Endothelial cell of umbilical vein (primary cell): ENCODE measurements at places on chromosomes 3 and 15. TPM values are rescaled to one million over a fixed set of nuclear protein-coding genes. Genes with fewer than 3 reads are reported as not detected.
A peak's percentile ranks its signal among the peaks of the same experiment; 100 is the strongest.

- DNase-seq: peak; percentile 71
Observed at GRCh38 chr3:125280668-125281361, 68.3 kb upstream of the SLC12A8 start.

- no peak for DNase-seq
Observed at GRCh38 chr15:46892621-46893160, 824.6 kb upstream of the SEMA6D start.

DNA sequence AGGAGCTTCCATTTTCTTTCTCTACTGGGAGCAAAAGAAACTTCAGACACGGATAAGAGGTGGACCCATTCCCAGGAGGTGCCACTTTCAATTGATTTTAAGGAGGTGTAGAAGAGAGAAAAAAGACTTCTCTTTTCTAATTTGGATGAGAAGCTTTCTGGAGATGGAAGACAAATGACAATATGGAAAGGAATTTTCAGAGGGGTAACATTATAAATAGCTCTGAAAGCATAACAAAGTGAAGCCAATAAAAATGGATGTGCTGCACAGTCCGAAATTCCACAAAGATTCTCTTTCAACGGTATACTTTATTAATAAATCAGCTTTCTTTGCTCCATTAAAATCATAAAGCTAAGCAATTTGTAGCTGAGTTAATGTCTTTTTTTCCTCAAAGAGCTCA is 607.2 kb upstream of the MDFIC2 start:
- DNase-seq: no peak

DNA sequence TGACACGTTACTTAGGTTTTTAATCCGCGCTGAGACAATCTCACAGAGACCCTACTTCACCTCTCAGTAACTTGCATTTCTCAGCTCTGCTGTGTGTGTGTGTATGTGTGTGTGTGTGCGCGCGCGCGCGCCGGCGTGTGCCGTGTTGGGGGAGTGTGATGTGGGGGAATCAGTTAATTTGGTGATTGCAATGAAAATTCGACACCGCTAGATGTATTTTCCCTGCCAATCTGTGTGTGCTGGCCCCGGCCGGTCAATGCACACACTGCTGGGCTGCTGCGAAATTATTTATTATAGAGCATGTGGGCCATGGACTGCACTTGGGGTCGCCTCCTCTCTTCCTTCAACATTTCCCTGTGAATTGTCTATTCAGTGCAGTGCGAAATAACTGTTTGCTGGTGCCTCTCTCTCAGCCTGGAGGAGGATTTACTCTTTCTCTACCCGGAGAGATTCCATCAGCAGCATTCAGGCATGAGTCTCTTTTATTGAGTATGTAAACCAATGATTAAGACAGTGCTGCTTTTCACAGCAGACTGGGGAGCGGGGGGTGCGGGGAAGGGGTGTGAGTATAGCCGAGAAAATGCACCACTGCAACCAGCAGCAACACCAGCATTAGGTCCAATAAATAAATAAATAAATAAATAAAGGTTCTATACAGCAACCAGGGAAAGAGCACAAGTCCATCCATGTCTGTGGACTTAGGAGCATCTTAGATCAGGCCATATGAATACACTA is 2.9 kb downstream of the CADM2 start:
- no peak for DNase-seq

DNA sequence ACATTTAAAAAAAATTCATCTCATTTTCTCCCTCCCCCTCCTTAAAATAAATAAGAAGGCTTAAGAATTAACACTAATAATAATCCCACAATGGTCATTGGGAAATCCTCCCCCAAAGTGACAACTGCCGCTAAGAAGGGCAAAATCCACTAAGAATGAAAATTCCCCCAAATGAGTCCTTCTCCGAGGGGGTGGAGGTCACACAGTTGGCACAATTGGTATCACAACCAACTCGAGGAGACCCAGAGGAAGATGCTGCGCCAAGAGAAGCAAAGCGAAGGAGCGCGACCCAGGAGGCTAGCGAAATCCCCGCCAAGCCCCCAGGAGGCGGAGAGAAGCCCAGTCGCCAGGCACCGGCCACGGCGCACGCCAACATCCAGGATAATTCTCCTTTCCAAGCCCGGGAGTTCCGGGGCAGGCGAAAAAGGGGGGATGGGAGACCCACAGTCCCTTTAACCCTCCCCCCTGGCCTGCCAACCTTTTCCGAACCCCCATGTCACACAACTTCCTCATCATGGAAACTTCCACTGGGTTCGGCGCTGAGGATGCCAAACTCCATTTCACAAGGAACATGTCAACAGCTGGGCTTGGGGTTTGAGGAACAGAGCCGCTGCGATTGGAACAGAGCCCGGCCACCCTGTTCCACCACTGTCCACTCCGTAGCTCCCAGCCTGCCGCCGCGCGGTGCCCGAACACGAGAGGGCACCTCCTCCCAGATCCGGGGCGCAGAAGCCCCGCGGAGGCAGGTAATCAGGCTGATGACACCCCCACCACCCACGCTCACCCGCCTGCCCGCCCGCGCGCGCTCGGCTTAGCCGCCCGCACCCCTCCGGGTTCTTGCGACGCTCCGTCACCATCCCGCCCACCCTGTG is 668 bp downstream of the THRB start:
- DNase-seq: peak; percentile 20

- no peak for DNase-seq
Observed at GRCh38 chr3:144112437-144112836, 140.8 kb downstream of the DIPK2A start.

DNA sequence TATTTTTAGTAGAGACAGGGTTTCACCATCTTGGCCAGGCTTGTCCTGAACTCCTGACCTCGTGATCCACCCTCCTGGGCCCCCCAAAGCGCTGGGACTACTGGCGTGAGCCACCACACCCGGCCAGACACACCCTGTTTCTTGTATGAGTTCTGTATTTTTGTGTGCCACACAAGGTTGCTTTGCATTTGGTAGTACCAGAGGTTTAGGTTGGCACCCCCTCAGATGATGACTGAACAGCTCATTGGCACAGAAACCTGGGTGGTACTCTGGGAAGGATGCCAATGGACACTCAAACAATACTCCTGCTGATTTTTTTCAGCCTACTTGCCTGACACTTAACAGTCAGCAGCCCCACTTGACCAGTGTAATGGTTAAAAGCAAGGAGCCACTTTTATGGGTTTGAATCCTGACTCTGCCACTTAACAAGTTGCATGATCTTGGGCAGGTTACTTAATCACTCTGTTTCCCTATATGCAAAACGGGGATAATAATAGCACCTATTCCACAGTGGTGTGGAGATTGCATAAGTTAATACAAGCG is 39.2 kb upstream of the BCL2A1 start:
- DNase-seq: no peak

DNA sequence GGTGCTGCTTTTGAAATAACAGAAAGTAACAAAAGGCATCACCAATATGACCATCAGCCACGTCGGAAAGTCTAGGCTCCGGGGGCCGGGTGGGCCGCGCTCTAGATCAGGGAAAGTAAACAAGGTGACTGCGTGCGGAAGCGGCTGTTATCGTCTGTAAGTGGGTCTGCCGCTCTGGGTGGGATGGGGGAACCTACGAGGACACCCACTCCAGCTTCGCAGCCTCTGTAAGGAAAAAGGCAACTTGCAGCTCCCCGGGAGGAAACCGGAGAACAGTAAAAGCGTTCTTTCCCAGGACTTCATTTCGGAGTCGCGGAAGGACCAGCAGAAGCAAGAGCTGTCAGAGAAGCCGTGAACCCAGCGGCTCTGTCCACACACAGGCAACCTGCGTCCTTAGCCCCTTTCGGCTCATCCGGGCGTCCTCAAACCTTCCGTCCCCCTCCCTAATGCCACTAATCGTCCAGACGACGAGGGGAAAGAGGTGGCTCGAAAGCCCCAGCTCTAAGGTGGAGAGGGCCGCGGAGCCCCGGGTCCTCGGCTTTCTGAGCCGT is 461 bp downstream of the XRN1 start:
- peak; percentile 64 for DNase-seq

GRCh38 chr3:191296041-191296541 is 33.1 kb upstream of the CCDC50 start:
- no peak for DNase-seq

DNA sequence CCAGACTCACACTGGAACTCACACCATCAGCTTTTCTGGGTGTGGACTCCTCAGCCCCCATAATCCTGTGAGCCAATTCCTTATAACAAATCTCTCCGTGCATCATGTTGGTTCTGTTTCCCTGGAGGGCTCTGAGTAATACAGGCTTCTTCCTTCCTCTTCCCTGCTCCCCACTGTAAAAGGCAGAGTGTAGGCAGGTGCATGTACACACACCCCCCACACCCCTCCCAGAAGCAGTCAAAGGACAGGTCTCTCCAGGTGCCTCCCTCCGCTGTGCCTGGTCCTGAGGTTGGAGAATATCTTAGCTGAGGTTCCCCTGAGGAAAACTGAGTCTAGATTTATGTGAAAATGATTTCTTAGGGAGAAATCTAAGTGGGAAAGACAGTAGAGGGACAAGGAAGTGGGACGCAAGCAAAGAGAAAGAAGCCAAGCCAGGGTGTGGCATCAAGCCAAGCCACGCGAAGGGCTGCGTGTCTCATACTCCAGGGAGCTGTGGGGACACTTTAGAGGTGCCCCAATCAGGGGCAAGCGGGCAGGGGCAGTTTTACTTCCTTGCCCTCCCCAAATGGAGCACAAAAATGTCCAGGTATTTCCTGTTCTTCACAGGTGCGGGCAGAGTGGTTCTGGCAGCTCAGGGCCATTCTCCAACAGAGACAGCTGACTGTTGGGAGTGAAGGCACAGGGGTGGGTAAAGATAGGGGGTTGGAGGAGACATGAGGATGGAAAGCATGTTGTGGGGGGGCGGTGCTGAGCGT is 86.6 kb downstream of the HMG20A start:
- DNase-seq: peak; percentile 61

Gene WNT7A
- total RNA-seq: not detected in 2 replicates

Gene A4GNT
- not detected in 2 replicates for total RNA-seq
